Natural killer cell treated with Interleukin-12 subunit alpha and Interleukin-12 subunit beta and Interleukin-15 and Interleukin-18, amount 100 ng/mL, for 72 hours (primary cell): ENCODE measurements at places on chromosomes 4 and X. TPM values are rescaled to one million over a fixed set of nuclear protein-coding genes. Genes with fewer than 3 reads are reported as not detected.

DNA sequence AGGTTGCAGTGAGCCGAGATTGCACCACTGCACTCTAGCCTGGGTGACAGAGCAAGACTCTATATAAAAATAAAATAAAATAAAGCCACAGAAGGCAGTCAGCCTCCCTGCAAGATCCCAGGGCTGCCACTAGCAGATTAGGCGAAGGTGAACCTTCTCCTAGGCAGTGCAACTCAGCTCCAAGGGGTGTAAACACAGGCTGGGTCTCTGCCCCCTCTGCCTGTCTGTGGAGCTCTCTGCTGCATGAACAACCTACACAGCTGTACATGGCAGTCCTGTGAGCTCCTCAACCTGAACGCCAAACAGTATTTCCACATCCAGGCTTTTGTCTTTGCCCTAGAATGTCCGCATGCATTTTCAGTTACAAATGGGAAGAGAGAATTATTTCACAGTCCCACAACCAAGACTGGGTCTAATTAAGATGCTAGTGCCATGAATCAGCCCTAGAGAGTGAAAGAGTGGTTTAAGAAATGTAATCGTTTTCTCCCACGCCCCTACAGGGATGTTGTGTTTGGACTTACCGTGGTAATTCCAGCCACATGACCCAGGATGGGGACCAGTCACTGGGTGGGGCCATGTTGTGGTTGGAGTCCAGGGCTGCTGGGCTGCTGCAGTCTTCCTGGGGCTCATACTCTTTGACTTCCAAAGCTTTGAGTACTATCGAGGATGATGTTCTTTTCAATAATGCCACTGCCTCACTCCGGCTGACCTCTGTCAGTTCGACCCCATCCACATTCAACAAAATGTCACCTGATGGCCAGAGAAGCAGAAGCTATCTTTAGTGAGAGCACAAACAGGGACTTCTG is 99.0 kb downstream of the FIP1L1 start:
- no peaks in the 10 kb centered on the region for H3K27me3 ChIP-seq
- peaks cover 8% of the 10 kb centered on the region for H3K36me3 ChIP-seq
- H3K4me1 ChIP-seq = no peaks in the 10 kb centered on the region
- no peak for DNase-seq
- no peak overlapping the region for H3K27ac ChIP-seq

The ARMCX6 gene
- 45.6 TPM for total RNA-seq

The MTMR8 gene
- 6.8 TPM for total RNA-seq

The FAM9C gene
- not detected for total RNA-seq

DNA sequence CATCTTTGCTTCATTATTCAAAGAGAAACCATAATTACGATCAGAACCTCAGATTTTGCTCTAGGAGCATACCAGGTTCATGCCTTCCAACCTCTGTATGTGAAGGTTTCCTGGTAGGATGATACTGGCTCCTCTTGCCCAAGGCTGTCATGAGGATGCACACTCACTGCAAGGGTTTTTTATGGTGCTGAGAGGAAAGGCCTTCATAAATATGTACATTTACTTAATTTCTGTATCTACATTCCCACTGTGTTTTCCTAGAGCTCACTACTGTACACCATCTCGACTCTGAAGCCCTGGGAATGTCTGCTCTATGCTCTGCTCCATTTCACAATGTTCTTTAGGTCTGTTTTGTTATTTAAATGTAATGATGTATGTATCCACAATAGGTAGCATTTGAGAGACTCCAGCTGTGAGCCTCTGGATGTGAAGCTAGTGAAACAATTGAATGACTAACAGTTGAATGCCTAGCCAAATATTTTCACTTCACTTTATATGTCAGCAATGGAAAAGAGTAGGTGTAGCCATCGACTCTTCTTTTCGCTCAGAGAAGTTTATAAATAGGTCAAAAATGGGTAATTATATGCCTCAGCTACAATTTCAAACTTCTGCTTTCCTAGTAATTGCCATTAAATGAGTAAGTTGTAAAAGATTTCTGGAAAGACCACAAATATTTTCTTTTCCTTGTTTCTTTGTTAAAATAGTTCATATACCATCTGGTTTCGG is 228.0 kb downstream of the PALLD start:
- no peak overlapping the region for H3K4me3 ChIP-seq
- H3K4me1 ChIP-seq = peaks cover 14% of the 10 kb centered on the region
- H3K36me3 ChIP-seq = no peaks in the 10 kb centered on the region
- H3K27ac ChIP-seq = no peak overlapping the region
- H3K27me3 ChIP-seq = peaks cover 14% of the 10 kb centered on the region
- DNase-seq = no peak

The CXorf38 gene
- 26.0 TPM for total RNA-seq

DNA sequence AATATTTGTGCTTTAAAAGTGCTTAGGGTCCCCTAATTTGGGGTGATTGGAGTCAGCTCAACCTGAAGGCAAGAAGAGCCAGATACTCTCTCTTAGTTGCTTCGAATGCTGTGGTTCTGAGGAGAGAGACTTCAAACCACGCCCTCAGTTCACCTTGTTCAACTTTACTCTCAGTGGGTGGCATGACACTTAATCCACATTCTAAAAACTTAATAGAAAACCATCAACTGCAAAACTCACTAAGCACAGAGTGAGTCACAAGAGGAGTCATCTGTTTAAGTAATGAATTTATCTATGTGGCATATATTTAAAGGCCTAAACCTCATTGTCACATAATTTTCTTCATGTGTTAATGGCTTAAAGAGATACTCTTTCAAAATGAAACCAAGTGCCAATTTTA is 99.5 kb upstream of the SLC4A4 start:
- H3K4me1 ChIP-seq = no peaks in the 10 kb centered on the region
- no peak overlapping the region for H3K4me3 ChIP-seq
- no peak for DNase-seq
- no peak overlapping the region for H3K27ac ChIP-seq
- H3K36me3 ChIP-seq = no peaks in the 10 kb centered on the region

DNA sequence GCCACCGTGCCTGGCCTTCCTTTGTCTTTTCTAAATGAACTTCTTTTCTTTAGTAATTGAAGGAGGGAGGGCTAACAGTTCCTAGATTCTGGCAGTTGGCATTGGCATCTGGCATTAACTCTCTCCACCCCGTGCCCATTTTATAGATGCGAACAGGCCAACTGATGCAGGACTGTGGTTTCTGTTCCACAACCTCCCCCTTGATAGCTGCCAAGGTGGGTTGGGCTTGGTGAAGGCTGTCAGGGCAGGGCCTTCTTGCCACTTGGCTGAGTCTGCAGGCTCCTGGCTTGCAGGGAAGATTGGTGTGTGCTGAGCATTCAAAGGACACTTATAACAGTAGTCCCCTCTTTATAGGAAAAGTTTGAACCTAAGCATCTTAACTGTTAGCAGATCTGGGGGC is 4.3 kb downstream of the SOWAHD start:
- H3K4me1 ChIP-seq = peaks cover 2% of the 10 kb centered on the region
- H3K27me3 ChIP-seq = no peaks in the 10 kb centered on the region

DNA sequence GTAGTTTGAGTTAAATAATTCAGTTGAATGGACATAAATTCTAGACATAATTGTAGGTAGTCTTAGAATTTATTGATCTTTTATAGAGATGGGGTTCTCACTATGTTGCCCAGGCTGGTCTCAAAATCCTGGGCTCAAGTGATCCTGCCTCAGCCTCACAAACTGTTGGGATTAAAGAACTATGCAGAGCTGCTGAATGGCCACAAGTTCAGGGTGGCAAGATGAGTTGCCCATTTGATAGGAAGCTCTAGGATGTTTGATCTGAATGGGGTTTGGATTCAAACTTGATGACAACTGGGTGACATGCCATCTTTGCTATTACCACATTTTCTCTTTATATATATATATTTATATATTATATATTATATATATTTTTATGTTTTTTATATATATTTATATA is 3.6 kb downstream of the RPL36A start:
- peaks cover 31% of the 10 kb centered on the region for H3K36me3 ChIP-seq
- peak overlapping the region; percentile 4 for H3K4me3 ChIP-seq
- H3K27ac ChIP-seq = no peak overlapping the region
- no peaks in the 10 kb centered on the region for H3K27me3 ChIP-seq
- peaks cover 26% of the 10 kb centered on the region for H3K4me1 ChIP-seq

The AP1AR gene
- total RNA-seq = 20.0 TPM

GRCh38 chrX:130715299-130715698 is 187.7 kb downstream of the ENOX2 start:
- H3K27ac ChIP-seq = no peak overlapping the region
- no peaks in the 10 kb centered on the region for H3K36me3 ChIP-seq
- no peak for DNase-seq
- no peaks in the 10 kb centered on the region for H3K27me3 ChIP-seq
- no peaks in the 10 kb centered on the region for H3K4me1 ChIP-seq

GRCh38 chr4:186688150-186688943 is 35.3 kb downstream of the FAT1 start:
- no peaks in the 10 kb centered on the region for H3K27me3 ChIP-seq
- no peaks in the 10 kb centered on the region for H3K36me3 ChIP-seq
- no peak overlapping the region for H3K4me3 ChIP-seq

The SERTM2 gene
- not detected for total RNA-seq

GRCh38 chrX:50980251-50980650 is 69.7 kb downstream of the BMP15 start:
- no peaks in the 10 kb centered on the region for H3K36me3 ChIP-seq
- no peak for DNase-seq
- no peak overlapping the region for H3K27ac ChIP-seq
- no peak overlapping the region for H3K4me3 ChIP-seq
- H3K4me1 ChIP-seq = no peaks in the 10 kb centered on the region

DNA sequence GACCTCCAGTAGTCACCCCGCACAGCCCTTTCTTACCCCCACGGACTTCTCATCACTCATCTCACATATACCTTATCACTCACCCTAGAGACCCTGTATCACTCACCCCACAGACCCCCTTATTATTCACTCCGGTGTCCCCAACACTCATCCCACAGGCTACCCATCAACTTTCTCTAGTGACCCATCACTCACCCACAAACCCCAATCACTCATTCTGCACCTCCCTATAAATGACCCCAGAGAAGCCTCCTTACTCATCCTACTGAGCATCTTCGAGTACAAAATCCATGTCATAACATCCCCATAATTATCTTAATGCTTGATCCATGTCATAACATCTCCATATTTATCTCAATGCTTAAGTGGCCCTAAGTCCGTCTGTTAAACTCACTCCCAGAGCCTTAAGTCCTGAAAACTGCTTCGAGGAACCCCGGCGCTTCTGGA is 934 bp downstream of the ZNF41 start:
- no peak for DNase-seq
- H3K4me3 ChIP-seq = peak overlapping the region; percentile 96
- H3K27ac ChIP-seq = peak overlapping the region; percentile 80
- H3K36me3 ChIP-seq = no peaks in the 10 kb centered on the region

The NR0B1 gene
- total RNA-seq = not detected

The TBC1D25 gene
- 37.0 TPM for total RNA-seq

The PARM1 gene
- 0.39 TPM for total RNA-seq

The TEX13C gene
- total RNA-seq = not detected

DNA sequence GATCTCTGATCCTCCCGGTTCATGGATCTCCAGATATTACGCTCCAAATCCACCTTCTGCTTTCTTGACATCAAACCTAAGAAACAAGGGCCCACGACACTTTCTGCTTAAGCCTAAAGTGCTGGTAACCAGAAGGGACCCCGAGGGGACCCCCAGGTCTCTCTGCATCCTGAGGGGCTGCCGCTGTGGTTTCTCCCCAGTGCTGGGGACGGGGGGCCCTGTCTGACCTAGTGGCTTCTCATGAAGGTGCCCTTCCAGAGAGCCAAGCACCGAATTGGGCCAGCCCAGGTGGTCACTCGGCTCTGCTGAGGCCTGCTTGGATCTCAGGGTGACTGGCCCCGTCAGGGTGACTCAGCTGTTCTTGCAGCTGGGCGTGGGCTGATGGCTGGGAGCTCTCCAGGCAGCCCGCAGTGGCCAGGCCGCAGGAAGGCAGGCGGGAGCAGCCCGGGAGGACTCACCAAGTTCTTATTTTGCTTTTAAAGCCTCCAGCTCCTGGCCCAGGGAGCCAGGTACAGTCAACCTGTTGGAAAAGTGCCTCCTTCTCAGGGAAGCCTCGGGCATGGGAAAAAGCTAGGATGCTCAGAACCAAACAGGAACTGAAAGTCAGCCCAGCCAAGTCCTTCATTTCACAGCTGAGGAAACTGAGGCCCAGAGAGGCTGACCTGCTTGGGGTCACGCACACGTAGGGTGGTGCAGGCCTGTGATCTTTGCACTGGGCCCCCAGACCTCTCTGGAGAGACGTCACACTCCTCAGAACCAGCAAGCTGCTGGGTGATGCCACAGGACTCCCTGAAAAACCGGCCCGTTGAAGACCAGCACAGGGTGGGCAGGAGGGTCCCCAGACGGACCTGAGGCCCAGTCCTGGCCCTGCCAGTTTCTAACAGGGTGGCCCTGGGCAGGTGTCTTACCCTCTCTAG is 16.7 kb downstream of the BLOC1S4 start:
- H3K36me3 ChIP-seq = no peaks in the 10 kb centered on the region
- no peak overlapping the region for H3K4me3 ChIP-seq
- DNase-seq = no peak
- no peak overlapping the region for H3K27ac ChIP-seq

- H3K4me1 ChIP-seq = peaks cover 81% of the 10 kb centered on the region
- DNase-seq = no peak
- H3K4me3 ChIP-seq = peak overlapping the region; percentile 65
Measured at GRCh38 chr4:38509551-38509950, 154.4 kb upstream of the KLF3 start.

DNA sequence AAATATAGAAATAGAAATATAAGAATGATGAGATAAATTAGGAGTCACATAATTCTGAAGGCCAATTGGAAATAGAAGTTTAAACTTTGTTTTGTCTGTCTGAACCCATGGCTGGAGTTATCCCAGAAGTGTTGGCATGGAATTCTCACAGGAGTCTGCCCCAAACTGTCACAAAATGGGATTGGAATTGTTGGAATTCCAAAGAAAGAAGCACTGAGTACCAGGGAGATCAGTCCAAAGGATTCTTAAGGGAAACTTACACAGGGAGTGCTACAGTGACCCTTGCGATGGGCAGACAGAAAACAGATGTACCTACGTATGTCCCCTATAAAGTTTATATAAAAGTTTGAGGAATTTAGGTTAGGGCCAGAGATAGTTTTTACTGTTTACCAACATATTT is 1607.7 kb downstream of the ARAP2 start:
- no peaks in the 10 kb centered on the region for H3K36me3 ChIP-seq
- no peaks in the 10 kb centered on the region for H3K27me3 ChIP-seq
- H3K27ac ChIP-seq = no peak overlapping the region
- DNase-seq = no peak
